Panc1 (cell line): ENCODE measurements at places on chromosomes 3 and 15.

DNA sequence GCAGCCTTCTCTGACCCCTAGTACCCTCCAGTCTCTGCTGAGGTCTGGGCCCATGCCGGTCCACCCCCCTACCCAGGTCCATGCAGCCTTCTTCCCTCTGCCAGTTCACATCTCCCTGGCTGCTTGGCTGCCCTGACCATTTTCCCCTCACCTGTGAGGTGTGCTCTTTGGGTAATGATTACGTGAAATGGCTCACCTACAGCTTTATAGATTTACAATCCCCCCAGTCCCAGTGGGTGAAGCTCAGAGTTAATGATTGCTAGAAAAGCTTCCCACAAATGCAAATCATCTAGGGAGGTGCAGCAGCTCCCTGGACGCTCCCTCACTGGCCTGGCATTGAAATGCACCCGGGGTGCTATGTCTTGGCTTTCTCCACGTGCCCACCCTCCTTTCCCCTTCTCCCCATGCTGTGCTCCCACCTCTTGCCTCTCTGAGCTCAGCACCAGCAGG lies 18.7 kb downstream of the PAQR5 start:
- DNase-seq, result no peak

GRCh38 chr3:183576487-183577107 lies 21.1 kb upstream of the KLHL6 start:
- no peak for DNase-seq

DNA sequence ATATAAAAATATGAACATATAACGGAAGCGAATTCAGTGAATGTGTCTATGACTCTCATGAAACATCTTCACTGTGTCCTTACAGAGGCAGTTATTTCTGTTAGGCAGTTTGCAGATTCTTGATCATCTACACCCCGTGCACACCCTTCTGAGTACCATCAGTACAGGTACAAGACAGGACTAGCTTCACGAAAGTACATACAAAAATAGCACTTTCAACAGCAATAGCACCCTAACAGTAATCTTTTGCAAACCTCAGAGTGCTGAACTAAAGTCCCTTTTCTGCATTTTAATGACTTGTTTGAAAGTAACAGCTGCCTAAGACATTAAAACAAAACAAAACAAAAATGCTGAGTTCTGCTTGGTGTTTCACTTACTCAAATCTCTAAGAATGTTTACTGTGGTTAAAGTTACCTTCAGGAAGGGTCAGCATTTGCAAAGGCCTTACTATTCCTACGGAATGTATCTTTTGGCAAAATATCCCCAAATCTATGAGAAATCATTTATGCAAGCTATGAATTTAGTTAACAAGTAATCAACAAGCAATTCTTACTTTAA lies 104.1 kb downstream of the CNTN3 start:
- no peak for DNase-seq

DNA sequence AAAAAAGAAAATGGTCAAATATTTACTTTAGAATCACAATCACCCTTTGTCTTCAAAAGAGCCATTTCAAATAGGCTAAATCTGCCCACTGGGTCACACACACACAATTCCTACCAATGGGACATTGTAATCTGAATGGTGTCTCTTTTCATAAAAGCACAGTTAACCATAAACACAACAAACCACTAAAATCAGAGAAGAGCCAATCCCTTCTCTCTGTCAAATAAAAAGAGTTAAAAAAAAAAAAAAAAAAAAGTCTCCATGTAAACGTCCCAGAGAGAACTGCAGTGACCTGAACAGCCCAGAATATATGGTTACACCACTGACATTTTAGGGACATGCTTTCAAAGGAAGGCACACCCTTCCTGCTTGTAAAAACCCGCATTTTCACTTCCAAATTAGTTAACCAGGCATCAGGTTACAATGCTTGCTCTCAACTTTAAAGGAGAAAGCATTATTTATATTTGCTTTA lies 63.7 kb downstream of the PRICKLE2 start:
- DNase-seq, result no peak

DNA sequence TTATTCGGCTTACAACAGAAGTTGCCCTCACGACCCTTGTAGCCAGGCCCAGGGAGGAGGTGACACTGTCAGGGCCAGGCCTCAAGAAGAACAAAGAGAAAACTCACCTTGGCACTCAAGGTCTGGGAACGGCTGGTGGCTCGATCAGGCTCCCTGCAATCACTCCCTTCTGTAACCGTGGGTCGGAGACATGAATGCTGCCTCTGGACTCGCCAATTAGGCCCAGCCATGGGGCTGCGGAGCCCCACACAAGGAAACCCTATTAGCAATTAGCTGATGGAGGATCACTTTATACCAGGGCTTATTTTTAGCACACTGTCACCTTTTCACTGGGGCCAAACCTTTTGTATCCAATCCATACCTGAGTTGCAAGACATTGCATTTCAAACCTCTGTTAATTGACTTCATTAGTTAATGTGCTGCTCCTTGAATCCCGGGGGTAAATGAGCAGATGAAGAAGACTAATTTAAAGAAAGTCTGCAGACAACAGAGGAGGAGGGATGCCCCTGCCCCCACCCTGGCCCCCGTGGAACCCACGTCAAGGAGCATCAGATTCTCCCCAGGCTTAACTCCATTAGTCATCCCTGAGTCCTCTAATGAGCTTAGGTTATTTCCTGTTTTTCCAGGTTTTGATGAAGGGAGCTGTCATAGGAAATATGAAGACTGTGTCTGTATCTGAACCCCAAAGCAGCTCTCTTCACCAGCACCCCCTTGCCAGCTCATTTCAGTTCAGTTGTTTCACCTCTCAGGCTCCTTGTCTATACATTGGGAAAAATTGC lies 255.3 kb downstream of the RORA start:
- DNase-seq, result no peak

- DNase-seq, result no peak
These were observed 279.4 kb upstream of the TLE3 start for GRCh38 chr15:70376929-70377691.

DNA sequence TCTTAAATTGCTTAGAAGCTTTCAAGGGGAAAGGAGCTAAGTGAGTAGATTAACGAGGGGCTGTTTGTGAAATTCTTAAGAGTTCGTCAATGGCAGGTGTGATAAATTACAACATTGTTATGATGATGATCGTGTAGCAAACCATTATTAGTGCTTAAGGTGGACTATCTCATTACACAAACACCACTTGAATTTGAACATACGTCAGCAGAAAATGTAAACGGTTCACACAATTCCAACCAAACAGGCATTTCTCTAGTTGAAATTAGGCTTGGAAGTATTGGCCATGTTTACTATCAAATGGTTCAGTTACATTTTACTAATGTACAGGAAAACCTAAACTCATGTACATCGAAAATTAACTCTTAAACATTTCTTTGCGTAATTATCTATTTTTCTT lies 102.8 kb downstream of the PYDC2 start:
- no peak for DNase-seq
